ENCODE measurements at places on chromosomes 2 and 18.

DNA sequence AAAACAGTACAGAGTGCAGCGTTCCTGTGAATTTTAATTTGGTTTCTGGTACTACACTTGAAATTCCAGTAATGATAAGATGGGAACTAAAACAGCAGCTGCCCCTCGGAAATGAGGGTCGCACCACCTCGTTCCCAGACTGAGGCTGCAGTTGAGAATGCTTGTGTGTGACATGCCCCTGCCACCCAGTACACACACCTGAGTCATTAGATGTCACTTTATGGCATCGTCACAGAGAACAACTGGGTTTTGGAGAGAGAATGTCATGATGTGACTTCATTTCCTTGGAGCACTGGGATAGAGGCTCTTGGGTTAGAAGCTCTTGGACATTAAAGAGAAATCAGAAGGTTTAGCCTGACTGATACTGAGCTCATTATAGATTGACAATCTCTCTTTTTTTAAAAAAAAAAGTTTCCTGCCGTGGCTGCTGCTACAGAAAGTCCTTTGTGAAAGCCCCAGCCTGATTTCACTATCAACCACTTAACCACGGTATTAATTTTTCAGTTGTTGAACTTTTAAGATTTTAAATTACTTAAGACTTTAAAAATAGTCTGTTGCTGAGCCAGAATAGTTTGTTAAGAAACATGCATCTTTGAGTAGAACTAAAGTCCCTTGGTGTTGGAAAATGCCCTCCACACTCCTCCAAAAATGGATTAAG is 24.5 kb downstream of the BCL2L11 start:
- no peak for DNase-seq

DNA sequence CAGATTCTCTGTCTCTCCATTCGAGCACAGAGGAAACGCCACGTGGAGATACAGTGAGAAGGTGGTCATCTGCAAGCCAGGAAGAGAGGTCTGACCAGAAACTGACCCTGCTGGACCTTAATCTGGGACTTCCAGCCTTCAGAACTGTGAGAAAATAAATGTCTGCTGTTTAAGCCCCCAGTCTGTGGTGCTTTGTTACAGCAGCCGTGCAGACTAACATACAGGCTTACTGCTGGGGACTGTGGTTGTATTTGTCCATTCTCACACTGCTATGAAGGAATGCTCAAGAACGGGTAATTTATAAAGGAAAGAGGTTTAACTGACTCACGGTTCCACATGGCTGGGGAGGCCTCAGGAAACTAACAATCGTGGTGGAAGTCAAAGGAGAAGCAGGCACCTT is 432.7 kb downstream of the IRS1 start:
- no peak for DNase-seq

- DNase-seq: no peak
Measured at GRCh38 chr2:97834610-97835009, 121.2 kb downstream of the ZAP70 start.

- no peak for DNase-seq
Measured at GRCh38 chr2:121098556-121098955, 186.4 kb downstream of the TFCP2L1 start.

GRCh38 chr2:10120877-10121574 is 1.5 kb upstream of the RRM2 start:
- no peak for DNase-seq

DNA sequence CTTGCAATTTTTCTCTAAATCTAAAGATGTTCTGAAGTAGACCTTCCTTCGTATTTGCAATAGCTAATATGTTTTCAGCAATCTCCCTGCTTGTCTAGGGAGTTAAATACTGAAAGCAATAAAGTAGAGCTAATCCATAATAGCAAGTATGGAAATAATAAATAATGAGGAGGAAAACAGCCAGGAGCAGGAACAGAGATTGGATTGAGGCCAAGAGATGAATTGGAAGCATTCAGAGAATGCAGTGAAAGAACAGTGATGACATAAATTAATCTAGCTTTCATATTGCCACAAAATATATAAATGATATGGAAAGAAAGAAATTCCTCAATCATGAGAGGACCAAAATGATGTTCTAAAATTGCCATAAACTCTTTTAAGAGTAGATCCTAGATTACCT is 679.7 kb downstream of the METTL4 start:
- no peak for DNase-seq
